Stimulated activated naive CD4-positive, alpha-beta T cell treated with Interleukin-2 at 50 U/mL for 16 hours (primary cell): ENCODE measurements at places on chromosomes 7 and 10.

GRCh38 chr10:133377025-133377817, 1.8 kb upstream of the PAOX start:
- DNase-seq, result no peak

- DNase-seq, result no peak
Measured at GRCh38 chr7:77862691-77863090, 64.1 kb downstream of the PHTF2 start.

DNA sequence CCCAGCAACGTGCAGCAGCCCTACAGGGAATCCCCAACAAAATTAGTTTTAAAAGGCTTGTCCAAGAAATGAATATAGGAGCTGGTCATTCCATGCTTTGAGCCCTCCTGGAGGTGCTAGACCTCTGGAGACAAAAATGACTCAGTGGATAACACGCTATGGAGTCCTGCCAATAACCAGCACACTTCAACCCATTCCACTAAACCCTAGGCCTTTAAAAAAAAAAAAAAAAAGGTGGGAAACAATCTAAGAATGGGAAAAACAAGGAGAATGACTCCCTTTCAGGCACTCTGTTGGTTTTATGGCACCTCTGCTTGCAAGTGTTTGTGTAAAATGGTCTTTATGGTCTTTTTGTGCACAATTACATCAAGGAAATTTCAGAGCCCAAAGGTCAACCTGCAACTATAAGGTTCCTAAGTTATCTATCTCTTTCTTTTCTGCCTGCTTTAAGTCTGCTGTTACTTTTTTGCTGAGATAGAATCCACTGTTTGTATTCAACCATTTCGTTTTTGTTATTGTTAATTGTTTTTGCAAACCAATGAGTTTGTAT, 21.3 kb downstream of the AVL9 start:
- no peak for DNase-seq

- no peak for DNase-seq
Measured at GRCh38 chr7:83468251-83468739, 180.6 kb downstream of the SEMA3E start.

DNA sequence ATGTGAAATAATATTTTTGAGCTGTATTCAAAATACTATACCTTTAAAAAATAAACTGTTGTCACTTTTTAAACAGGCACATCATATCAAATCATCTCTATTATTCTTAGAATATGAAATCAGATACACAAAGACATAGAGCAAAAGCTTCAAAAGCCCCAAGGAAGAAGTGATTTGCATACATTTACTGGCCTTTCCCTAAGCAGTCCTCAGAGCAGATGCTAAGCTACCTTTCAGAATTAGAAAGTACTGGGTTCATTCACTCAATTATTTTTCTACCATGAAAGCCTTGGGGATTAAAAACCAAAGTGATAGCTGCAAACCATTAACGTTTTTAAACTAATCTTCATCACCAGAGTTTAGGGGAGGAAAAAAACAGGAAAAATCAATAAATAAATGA, 55.8 kb upstream of the RNF148 start:
- DNase-seq, result no peak
